ENCODE measurements at places on chromosomes 16 and 17.
A peak's percentile ranks its signal among the peaks of the same experiment; 100 is the strongest.

GRCh38 chr17:80608326-80608725 is 63.7 kb downstream of the RPTOR start:
- DNase-seq = no peak

GRCh38 chr16:9780831-9781230 is 401.4 kb downstream of the GRIN2A start:
- no peak for DNase-seq

DNA sequence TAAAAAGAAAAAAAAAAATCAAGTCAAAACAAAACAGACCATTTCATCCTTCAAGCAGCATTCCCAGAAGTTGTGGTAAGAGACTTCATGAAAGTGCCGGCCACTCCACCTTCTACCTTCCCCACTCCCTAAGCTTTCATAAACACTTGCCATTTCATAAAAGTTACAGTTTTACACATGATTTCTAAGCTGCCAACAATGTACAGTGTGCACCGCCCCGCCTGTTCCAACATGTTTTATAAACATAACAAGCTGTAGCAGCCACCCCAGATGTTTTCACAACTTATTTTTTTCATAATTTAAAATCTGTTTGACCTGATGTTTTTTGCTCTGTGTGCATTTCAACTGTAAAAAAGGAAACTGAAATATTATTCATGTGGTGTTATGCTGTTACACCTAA is 608.1 kb downstream of the TOX3 start:
- DNase-seq = no peak

DNA sequence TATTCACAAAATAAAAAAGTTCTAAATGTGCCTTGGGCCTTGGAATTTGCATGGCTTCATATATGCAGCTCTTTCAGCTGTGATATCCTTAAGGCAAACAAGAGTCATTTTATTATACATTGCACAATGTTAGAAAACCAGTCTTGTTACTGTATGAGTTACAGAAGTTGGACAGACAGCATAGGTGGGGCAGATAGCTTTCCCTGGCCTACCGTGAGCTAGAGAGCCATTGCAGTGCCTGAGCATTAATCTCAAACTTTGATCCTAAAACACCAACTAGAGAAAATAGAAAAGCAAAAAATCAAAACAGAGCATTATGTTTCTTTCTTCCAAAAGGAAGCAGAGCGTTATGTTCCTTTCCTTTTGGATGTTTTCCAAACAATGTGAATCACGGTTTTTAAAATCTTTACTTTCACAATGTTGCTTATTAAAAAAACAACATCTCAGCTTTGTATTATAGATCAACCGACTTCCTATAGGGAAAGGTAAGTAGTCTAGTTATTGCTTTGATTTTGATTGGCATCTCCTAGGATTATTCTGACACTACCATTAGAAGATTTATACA is 32.2 kb downstream of the ARHGAP44 start:
- DNase-seq = no peak

- no peak for DNase-seq
These were observed 887 bp upstream of the EVI2B start for GRCh38 chr17:31314782-31315100.

DNA sequence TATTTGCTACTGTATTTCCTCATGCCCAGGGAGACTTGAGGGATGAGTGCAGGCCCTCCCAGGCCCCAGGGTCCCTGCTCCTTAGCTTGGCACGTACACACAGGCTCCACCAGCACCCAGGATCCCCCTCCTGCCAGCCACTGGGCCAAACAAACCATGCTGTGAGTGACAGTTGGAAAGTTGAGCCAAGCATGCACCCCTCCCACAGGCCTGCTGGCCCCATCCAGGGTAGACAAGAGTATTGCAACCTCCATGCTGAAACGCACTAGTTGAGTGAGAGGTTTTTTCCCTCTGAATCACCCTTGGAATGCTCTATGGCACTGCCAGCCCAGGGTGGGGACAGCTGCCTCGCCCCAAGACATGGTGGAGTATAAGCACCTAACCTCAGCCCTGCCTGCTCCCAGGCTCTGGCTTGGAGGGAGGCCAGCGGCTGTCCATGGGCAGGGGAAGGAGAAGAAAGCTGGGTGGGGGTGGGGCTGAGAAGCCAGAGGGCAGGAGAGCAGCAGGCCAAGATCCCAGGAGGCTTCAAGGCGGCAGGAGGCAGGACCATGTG is 49.6 kb downstream of the PITPNM3 start:
- peak; percentile 85 for DNase-seq

DNA sequence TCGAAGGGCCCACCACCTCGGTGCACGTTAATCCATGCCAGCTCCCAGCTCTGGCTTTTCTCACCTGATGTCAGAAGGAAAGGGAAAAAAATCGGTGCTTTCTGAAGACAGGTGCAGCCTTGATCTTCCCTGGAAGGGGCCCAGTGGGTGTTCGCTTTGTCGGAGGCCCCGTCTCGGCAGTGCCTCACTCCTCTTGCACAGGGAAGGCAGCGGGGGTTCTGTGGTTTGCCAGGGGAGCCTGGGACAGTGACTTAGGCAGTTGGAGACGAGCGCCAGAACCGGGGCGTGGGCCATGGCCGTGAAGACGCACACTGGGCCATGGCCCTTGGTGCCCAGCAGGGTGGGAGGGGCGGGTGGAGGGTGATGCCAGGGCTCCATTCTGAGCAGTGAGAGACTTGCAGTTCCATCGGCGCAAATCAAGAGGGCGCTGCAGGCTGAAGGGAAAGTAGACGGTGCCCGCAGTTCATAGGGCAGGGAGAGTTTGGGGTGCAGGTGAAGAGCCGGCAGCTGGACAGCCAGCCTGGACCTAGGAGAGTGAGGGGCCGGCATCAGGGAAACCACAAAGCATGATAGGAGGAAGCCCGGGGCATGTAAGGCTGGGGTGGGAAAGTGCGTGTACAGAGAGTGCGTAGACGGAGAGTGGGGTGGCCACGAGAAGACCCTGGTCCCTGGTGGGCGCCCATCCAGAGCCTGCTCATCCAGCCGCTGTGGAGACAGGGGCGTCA is 101.3 kb upstream of the CHMP6 start:
- no peak for DNase-seq

DNA sequence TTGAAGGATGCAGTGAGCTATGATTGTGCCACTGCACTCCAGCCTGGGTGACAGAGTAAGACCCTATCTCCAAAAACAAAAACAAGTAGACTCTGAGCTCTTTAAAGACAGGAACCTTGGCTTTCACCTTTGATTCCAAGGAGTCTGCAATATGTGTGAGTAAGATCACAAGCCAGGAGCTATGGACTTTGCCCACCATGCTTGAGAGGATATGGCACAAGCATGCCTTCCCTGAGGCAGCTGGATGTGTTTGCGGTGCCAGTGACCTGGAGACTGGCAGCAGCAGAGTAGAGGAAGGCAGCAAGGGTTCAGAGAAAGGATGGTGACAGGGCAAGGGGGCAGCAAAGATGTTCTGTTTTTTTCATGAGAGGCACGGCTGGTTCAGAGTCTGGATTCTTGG is 14.5 kb upstream of the PRKCA start:
- DNase-seq = peak; percentile 55

GRCh38 chr17:78356101-78356713 is 3.7 kb downstream of the SOCS3 start:
- peak; percentile 86 for DNase-seq

- DNase-seq = no peak
These were observed 77.4 kb downstream of the SKAP1 start for GRCh38 chr17:48352630-48353029.

DNA sequence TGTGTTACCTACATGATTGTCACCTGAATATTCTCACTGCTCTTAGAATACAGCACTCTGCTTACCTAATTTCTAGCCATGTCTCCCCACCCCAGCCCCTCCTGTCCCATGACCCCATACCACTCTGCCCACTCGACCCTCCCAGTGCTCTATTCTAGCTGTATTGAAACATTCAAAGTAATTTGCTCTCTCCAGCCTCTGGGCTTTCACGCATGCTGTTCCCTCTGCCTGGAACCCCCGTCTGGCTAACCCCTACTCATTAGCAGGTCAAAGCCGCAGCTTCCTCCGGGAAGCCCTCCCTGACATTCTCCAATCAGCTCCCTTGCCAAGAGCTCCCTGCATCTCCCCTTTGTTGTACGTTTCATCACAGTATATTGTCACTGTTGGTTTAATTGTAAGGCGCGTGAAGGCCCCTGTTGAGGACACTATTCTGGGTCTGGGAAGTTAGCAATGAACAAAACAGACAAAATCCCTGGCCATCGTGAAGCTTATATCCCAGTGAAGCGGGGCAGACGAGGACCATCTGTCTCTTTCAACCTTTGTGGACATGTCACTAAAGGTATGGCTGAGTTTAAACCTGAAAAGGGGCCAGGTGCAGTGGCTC is 72.3 kb upstream of the LHX1 start:
- no peak for DNase-seq

- DNase-seq = no peak
These were observed 19.6 kb downstream of the CCDC102A start for GRCh38 chr16:57516773-57517172.

GRCh38 chr17:8022360-8023003 is 16.4 kb upstream of the ALOX15B start:
- no peak for DNase-seq

DNA sequence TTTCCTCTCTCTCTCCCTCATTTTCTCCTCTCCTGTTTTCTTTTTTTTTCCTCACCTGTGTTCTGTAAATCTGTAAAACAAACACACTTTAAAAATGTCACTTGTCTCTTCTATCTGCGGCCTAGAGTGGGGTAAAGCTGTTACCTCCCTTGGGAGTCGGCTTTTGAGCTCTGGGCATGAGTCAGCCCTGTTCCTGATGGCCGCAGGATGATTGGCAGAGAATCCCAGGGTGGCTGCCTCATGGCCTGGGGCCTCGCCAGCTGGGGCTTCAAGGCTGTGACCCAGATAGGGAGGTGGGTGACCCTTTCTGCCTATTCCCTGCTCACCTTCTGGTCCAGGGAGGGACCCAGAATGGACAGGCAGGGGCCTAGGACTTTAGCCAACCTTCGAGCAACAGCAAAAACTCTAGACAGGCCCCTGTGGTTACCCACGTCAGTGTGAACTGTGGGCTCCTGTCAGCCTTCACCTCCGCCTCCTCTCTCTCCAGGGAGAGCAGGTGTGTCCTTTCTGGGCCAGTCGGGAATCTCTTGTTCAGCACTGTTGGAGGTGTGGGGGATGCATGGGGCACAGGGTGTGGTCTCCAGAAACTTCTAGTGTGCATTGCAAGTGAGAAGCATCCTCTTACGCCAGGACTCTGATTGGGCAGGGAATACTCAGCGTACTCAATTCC is 87.4 kb downstream of the RAP1GAP2 start:
- peak; percentile 31 for DNase-seq

GRCh38 chr17:35912339-35912912 is 18.1 kb downstream of the RDM1 start:
- no peak for DNase-seq

GRCh38 chr17:70225276-70225675 is 55.9 kb downstream of the KCNJ2 start:
- DNase-seq = no peak

All from ACHN (cell line).